Heart left ventricle (tissue), 16 donors: ENCODE measurements at places on chromosomes 4 and X. TPM values are rescaled to one million over a fixed set of nuclear protein-coding genes. Genes with fewer than 3 reads are reported as not detected.
A peak's percentile ranks its signal among the peaks of the same experiment; 100 is the strongest.

Gene TET2
- total RNA-seq: 13.3 TPM

Gene CHST7
- 5.0 TPM for total RNA-seq

Gene FAM9B
- total RNA-seq: not detected

Gene SLC10A6
- 0.49 TPM for total RNA-seq

Gene GPR50
- not detected for total RNA-seq

Gene GIMD1
- not detected for total RNA-seq

Gene XG
- not detected for total RNA-seq

Gene TMPRSS11E
- total RNA-seq: not detected

Gene HTN1
- total RNA-seq: not detected

Gene RBM47
- total RNA-seq: 2.0 TPM

Gene CLIC2
- 12.8 TPM for total RNA-seq

Gene CLTRN
- 1.3 TPM for total RNA-seq

DNA sequence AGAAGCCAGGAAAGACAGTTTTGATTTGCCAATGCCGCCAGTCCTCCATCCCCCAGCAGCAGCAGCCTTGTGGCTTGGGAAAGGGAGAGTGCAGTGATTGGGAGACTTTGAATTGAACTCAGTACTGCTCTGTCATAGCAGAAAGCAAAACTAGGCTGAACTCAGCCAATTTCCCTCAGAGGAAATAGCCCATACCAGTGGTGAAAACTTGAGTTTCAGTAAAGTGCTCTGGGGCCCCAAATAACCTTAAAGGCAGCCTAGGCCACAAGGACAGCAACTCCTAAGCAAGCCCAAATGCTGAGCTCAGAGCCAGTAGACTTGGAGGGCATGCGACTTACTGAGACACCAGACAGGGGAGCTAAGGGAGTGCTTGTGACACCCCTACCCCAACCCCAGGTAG lies 2.0 kb upstream of the PROM1 start:
- no peaks in the 10 kb centered on the region for H3K36me3 ChIP-seq
- DNase-seq: no peak
- H3K27me3 ChIP-seq: peaks cover 11% of the 10 kb centered on the region
- H3K4me3 ChIP-seq: no peak overlapping the region
- H3K27ac ChIP-seq: no peak overlapping the region
- H3K4me1 ChIP-seq: peaks cover 20% of the 10 kb centered on the region

- DNase-seq: no peak
- H3K36me3 ChIP-seq: no peaks in the 10 kb centered on the region
- no peak overlapping the region for H3K27ac ChIP-seq
- no peaks in the 10 kb centered on the region for H3K4me1 ChIP-seq
Observed at GRCh38 chr4:85005865-85006377, 39.4 kb upstream of the WDFY3 start.

DNA sequence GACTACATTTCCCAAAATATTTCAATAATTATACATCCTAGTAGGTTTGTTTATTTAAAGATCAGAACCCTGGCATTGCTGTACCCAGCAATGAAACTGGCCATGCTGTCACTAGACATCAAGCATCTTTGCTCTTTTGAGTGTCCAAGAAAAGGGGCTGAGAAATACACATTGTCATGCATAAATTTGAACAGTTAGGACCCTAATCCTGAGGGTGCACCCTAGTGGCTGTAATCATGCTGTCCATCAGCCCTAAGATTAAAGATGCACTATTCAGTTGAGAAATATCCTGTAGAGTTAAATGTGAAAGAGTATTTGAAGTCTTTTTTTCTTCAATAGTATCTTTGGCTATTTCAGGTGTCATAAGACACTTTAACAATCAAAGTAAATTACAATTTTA lies 108.8 kb downstream of the NFKB1 start:
- H3K4me1 ChIP-seq: peaks cover 13% of the 10 kb centered on the region
- peaks cover 100% of the 10 kb centered on the region for H3K36me3 ChIP-seq
- no peaks in the 10 kb centered on the region for H3K27me3 ChIP-seq
- no peak overlapping the region for H3K27ac ChIP-seq
- DNase-seq: no peak

- no peaks in the 10 kb centered on the region for H3K27me3 ChIP-seq
- no peaks in the 10 kb centered on the region for H3K36me3 ChIP-seq
- no peaks in the 10 kb centered on the region for H3K4me1 ChIP-seq
- no peak for DNase-seq
Observed at GRCh38 chrX:39752815-39753214, 344.9 kb downstream of the BCOR start.

GRCh38 chrX:57587062-57587461 lies 4.7 kb upstream of the ZXDB start:
- no peaks in the 10 kb centered on the region for H3K36me3 ChIP-seq
- no peak for DNase-seq
- H3K27me3 ChIP-seq: no peaks in the 10 kb centered on the region
- H3K27ac ChIP-seq: no peak overlapping the region
- H3K4me3 ChIP-seq: no peak overlapping the region

GRCh38 chr4:81919223-81919622 lies 447.5 kb upstream of the RASGEF1B start:
- H3K4me3 ChIP-seq: no peak overlapping the region
- no peaks in the 10 kb centered on the region for H3K36me3 ChIP-seq
- H3K27me3 ChIP-seq: no peaks in the 10 kb centered on the region
- H3K4me1 ChIP-seq: no peaks in the 10 kb centered on the region
- DNase-seq: no peak
- no peak overlapping the region for H3K27ac ChIP-seq

GRCh38 chr4:42778349-42778748 lies 114.2 kb upstream of the GRXCR1 start:
- no peak for DNase-seq
- no peaks in the 10 kb centered on the region for H3K27me3 ChIP-seq
- H3K27ac ChIP-seq: no peak overlapping the region
- H3K4me3 ChIP-seq: no peak overlapping the region
- H3K36me3 ChIP-seq: no peaks in the 10 kb centered on the region
- no peaks in the 10 kb centered on the region for H3K4me1 ChIP-seq

- peaks cover 47% of the 10 kb centered on the region for H3K36me3 ChIP-seq
- no peaks in the 10 kb centered on the region for H3K27me3 ChIP-seq
- H3K27ac ChIP-seq: peak overlapping the region; percentile 76
- no peak for DNase-seq
- peaks cover 3% of the 10 kb centered on the region for H3K4me1 ChIP-seq
- peak overlapping the region; percentile 87 for H3K4me3 ChIP-seq
Observed at GRCh38 chrX:47217121-47217851, 1.2 kb upstream of the CDK16 start.

GRCh38 chr4:183996868-183997267 lies 91.8 kb downstream of the STOX2 start:
- no peak for DNase-seq
- peaks cover 3% of the 10 kb centered on the region for H3K36me3 ChIP-seq
- H3K4me1 ChIP-seq: peaks cover 4% of the 10 kb centered on the region

- H3K27me3 ChIP-seq: no peaks in the 10 kb centered on the region
- peak within 1 kb of the TSS; percentile 60 for H3K4me3 ChIP-seq
- H3K27ac ChIP-seq: peak within 1 kb of the TSS; percentile 83
Observed at GRCh38 chrX:49186125-49187027, at the start of gene PRICKLE3. TSS of gene PRICKLE3 (minus strand) at chrX:49186373. CDS start at chrX:49186297, 76 bp downstream.

- H3K27ac ChIP-seq: no peak overlapping the region
- H3K36me3 ChIP-seq: no peaks in the 10 kb centered on the region
- no peak for DNase-seq
Observed at GRCh38 chrX:88944661-88945060, 197.6 kb downstream of the CPXCR1 start.

DNA sequence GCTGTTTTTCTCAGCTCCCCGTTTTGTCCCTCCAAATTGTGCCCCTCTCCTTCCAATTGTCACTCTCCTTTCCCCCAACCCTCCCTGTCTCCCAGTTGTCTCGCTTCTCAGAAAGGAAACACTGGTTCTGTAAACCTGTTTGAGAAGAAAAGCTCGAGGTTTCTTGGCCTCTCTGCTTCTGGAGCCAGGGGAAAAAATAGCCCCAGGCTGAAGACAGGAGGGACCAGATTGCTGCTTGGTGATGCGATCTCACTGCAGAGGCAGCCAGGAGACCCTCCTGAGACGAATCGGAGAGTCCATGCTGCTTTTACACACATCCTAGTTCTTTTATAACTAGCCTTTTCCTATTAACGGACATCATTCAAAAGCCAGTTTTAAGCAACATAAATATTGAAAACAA lies 21.2 kb downstream of the TRIML1 start:
- H3K4me1 ChIP-seq: no peaks in the 10 kb centered on the region
- no peak overlapping the region for H3K4me3 ChIP-seq
- no peak for DNase-seq
- no peak overlapping the region for H3K27ac ChIP-seq

- H3K27ac ChIP-seq: no peak overlapping the region
- H3K27me3 ChIP-seq: no peaks in the 10 kb centered on the region
- no peak for DNase-seq
- H3K36me3 ChIP-seq: no peaks in the 10 kb centered on the region
- H3K4me3 ChIP-seq: no peak overlapping the region
Observed at GRCh38 chr4:87938746-87939145, 36.8 kb upstream of the SPP1 start.

DNA sequence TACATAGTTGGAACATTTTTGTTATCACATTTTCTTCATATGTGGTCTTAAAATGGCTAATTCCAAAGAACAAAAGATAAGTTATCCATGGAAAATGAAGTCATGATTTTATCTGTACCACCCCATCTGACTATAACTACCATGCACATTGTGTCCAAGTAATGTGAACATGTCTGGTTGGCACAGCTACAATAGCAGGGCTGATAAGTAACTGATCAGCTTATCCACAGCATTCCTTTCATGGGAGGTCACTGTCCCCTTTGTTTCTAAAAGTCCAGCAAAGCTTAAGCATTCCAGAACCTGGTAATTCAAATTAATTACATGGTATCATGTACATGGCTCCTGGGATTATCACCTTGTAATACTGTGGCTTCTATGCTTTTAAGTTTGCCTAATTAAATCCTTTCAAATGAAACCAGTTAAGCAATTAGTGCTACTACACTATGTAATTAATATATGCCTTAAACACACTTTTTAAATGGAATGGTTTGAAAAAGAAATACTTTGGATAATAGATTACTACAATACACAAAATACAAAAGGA lies 21.1 kb upstream of the SORBS2 start:
- no peaks in the 10 kb centered on the region for H3K36me3 ChIP-seq
- no peak for DNase-seq
- H3K4me1 ChIP-seq: peaks cover 12% of the 10 kb centered on the region
- H3K27me3 ChIP-seq: no peaks in the 10 kb centered on the region

DNA sequence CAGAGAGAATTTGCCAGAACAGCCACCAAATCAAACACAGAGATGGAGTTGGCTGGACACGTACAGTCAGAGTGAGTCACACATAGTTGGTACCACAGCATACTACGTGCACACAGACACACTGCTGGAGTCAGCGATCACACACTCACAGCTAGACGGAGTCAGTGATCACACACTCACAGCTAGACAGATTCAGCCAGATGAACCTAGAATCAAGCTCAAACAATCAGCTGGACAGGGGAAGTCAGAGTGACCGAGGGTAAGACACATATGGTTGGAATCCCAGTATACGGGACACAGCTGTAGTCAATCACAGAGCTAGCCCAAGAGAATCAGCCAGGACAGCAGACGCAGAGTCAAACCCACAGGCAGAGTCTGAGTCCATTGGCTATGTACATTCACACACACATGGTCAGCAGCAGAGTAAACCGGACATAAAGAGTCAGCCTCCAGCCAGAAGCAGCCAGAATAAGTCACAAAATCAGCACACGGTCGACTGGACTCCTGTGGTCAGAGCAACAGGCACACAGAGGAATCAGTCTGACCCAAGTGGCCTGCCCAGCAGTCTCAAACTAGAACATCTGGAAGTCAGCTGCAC lies 4.6 kb downstream of the SLC38A5 start:
- DNase-seq: no peak
- H3K4me3 ChIP-seq: no peak overlapping the region
- H3K27ac ChIP-seq: no peak overlapping the region
- H3K4me1 ChIP-seq: no peaks in the 10 kb centered on the region
- no peaks in the 10 kb centered on the region for H3K27me3 ChIP-seq
- no peaks in the 10 kb centered on the region for H3K36me3 ChIP-seq

DNA sequence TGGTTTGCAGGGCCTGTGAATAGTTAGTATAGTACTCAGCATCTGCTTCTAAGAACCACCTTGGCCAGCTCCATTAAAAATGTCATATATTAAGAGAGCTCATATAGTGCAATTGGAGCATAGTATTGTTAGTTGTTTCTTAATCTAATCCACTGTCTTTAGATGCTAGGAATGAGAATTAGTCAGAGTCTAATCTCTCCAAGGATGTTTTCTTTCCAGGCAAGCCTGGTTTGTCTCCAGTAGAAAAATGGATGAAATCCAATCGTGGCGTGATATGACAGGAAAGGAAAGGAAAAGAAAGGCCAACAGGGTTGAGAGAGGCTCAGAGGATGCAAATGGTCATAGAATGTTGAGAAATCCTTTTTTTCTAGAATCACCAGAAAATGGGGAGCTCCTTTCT lies 15.0 kb upstream of the TMEM164 start:
- DNase-seq: no peak
- no peak overlapping the region for H3K27ac ChIP-seq
- H3K27me3 ChIP-seq: no peaks in the 10 kb centered on the region
- no peaks in the 10 kb centered on the region for H3K4me1 ChIP-seq
- no peak overlapping the region for H3K4me3 ChIP-seq
- H3K36me3 ChIP-seq: no peaks in the 10 kb centered on the region

DNA sequence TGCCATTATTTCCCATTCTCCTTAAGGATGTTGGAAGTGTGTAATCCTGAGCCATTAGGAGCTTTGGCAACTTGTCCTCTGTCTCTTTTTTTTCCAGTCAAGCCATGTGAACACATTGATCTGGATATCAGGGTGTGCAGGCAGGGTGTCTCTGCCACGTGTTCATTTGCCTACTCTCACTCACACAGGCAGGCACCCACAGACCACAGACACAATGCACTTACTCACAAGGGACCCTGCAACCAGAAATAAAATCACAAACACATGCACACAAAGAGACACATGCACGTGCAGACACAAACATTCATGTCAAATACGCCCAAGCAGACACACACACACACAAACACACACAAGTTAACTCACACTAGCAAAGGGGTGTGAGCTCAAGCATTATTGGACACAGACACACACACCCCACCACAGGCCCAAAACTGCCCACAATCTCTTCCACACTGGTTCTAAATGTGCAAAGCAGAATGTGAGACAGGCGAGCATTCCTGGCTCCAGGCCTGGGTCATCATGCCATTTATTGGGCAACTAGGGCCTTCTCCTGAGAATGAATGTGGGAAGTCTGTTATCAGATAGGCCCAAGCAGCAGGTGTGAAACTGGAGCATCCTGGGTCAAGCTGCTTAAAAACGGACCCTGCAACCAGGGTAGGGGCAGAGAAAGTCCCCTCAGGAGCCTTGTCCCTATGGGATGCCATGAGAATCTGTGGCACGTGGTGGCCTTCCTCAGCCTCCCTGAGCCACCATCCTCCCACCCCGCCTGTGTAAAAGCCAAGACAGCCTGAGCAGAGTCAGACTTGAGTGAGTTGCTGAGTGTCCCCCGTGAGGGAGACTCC lies 63.4 kb downstream of the NBDY start:
- H3K27me3 ChIP-seq: no peaks in the 10 kb centered on the region
- no peak overlapping the region for H3K4me3 ChIP-seq
- DNase-seq: no peak
- H3K36me3 ChIP-seq: no peaks in the 10 kb centered on the region
- no peak overlapping the region for H3K27ac ChIP-seq

- H3K4me3 ChIP-seq: peak overlapping the region; percentile 86
- no peaks in the 10 kb centered on the region for H3K36me3 ChIP-seq
Observed at GRCh38 chr4:140755774-140756318, 339 bp downstream of the TBC1D9 start.
